ENCODE measurements at places on chromosomes 2 and 18.

DNA sequence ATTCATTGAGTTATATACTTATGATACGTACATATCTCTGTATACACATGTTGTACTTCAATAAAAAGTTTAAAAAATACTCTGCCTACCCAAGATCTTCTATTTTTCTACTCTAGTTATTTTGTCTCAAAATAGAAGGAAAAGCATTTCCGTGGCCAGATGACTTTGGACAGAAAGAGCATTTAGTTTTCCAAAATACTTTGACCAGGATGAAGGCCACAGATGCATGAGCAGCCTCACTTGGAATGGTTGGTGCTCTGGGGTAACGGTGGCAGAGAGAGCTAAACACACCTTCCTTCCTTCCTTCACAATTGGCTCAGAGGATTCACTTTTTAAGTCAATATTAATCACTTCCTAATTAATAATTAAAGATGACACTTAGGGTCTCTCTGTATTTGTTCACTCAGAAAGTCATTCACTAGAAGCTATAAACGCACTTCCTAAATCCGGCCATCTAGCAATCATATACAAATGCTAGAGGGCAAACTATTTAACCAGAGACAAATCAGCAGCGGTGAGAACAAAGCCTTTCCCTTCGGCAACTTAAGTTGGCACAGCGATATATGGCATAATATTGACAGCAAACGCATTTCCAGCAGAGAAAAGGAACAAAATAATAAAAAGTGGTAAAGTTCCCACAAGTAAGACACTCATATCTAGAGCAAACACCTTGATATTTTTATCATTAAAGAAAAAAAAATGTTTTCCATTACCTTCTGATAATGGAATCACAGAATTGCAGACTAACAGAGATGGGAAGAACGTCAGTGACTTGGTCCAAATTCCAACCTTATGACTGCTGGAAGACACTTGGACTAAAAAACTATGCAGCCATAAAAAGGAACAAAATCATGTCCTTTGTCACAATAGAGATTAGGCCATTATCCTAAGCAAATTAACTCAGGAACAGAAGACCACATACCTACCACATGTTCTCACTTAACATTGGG lies 55.9 kb upstream of the NARS1 start:
- no peak for DNase-seq

DNA sequence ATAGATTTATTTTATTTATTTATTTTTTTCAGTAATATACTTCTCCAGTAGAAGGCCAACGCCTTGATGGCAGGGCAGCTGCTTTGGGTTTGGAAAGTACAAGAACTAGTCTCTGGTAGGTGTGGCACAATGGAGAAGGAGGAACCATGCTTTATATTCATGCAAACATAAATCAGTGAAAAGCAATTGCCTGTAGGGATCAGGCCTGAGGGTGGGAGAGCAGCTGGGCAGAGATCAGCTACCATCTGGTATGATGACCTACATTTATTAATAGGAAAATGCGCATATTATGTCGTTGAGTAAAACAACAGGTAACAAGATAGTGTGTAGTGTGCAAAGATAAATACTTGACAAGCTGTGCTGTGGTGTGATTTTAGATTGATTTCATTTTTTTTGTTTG lies 120.4 kb upstream of the TLK1 start:
- no peak for DNase-seq

- no peak for DNase-seq
Measured at GRCh38 chr2:191176305-191176704, 25.5 kb upstream of the STAT4 start.

- DNase-seq = no peak
Measured at GRCh38 chr18:37476182-37476581, 89.4 kb downstream of the CELF4 start.

DNA sequence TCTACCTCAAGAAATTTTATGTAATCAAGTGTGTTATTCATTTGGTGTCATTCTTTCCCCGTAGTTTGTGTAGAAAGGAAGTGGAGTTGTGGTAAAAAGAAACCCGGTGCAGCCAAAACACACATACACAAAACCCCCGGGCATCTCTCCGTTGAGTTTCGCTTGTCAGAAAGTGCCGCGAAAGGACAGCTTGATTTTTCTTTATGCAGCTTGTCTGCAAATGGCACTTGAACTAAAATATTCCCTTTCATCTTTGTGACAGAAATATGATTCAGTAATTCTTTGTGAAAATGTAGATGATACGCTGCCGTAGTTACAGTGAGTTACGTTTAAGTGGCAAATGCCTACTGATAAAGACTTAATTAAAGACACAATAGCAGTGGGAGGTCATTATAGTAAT lies 268.8 kb upstream of the SPRED2 start:
- no peak for DNase-seq

- DNase-seq = no peak
Measured at GRCh38 chr2:203714112-203714511, 7.7 kb downstream of the CD28 start.

DNA sequence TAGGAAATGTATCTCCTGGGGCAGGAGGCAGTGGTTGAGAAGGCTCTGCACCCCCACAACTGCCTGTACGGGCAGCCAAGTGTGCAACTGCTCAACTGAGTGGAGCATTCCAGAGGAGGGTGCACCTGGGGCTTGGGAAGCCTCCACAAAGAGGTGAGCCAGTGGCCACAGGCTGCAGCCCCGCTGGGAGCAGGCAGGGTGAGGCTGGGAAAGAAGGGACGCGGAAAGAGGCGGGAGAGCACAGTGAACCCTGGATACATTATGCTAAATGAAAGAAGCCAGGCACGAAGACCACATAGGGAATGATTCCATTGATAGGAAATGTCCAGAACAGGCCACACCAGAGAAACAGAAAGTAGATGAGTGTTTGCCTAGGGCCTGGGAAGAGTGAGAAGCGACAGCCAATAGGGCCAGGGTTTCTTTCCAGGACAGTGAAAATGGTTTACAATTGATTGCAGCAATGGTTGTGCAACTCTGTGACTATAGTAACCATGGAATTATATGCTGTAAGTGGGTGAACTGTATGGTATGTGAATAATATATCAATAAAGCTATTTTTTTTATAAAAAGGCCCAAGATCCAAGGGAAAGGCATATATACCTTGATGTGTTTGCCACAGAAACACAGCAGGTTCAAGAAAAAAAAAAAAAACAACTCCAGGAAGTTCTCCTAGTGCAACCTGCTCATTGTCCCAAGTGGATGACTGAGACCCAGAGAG lies 82.4 kb downstream of the DDX1 start:
- DNase-seq = peak; percentile 38

DNA sequence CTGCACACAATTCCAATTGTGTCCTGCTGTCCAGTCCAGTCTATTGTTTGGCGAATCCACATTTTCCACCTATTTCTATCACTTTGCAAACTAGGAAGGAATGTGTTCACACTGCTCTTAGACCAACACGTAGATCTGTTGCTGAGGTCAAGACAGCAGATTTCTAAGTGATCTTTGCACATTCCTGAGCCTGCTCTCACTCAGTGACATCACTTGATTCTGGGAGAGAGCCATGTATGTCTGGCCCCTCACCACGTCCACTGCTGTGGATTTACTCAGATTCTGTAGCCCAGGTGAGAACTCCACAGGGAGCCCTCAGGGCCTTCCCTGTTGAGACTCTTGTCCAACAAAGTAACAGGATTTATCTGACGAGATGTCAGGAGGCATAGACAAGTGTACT lies 317.2 kb downstream of the TSN start:
- no peak for DNase-seq

GRCh38 chr2:33336036-33336625 lies 140.3 kb upstream of the RASGRP3 start:
- DNase-seq = no peak

GRCh38 chr18:23265682-23266399 lies 130.6 kb downstream of the CABLES1 start:
- no peak for DNase-seq

DNA sequence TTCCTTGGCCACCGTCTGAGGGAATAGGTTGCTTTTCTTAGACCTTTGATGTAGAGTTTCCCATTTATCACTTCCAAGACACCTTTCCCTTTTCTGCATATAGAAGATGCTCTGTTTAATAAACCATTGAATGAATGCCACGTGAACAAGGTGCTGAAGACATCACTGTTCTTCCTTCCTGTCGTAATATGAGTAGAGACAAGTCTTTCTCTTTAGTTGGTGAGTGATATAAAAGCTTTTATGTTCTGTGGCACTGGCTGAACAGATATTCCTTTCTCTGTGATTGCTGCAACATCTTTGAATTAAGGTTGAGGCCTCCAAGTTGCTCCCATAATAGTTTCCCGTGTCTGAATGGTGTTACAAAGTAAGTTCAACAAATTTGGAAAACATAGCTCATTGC lies 38.7 kb downstream of the TTC39C start:
- DNase-seq = no peak

DNA sequence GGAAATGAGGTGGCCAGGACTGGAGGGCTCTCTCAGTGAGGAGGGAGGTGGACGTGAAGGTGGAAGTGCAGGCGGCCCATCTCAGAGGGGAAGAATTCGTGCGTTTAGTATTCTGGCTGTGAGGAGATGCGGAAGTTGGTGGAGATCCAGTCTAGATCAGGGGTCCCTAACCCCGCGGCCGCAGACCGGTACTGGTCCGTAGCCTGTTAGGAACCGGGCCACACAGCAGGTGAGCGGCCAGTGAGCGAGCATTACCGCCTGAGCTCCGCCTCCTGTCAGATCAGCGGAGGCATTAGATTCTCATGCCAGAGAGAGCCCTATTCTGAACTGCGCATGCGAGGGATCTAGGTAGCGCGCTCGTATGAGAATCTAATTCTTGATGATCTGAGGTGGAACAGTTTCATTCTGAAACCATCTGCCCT lies 1.6 kb upstream of the FHOD3 start:
- no peak for DNase-seq

DNA sequence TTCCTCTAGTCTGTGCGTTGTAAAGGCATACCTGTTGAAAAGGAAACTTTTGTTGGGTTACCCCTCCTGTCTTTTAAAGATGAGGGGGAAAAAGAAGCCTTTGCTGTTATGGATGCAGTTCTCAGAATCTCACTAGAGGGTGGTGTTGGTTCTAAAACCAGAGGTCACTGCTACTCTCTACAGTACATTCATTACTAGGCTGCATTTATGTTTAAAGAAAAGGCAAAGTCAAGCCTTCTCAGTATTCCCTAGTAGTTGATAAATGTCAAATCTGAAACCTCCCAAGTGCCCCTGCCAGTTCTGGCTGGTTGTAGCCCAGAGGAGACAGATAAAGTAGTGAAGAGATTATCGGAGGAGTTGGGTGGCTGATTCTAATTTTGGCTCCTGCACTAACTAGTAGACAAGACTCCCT lies 1.4 kb upstream of the PLCL1 start:
- peak; percentile 20 for DNase-seq

GRCh38 chr2:176702131-176702530 lies 432.9 kb downstream of the MTX2 start:
- DNase-seq = no peak

DNA sequence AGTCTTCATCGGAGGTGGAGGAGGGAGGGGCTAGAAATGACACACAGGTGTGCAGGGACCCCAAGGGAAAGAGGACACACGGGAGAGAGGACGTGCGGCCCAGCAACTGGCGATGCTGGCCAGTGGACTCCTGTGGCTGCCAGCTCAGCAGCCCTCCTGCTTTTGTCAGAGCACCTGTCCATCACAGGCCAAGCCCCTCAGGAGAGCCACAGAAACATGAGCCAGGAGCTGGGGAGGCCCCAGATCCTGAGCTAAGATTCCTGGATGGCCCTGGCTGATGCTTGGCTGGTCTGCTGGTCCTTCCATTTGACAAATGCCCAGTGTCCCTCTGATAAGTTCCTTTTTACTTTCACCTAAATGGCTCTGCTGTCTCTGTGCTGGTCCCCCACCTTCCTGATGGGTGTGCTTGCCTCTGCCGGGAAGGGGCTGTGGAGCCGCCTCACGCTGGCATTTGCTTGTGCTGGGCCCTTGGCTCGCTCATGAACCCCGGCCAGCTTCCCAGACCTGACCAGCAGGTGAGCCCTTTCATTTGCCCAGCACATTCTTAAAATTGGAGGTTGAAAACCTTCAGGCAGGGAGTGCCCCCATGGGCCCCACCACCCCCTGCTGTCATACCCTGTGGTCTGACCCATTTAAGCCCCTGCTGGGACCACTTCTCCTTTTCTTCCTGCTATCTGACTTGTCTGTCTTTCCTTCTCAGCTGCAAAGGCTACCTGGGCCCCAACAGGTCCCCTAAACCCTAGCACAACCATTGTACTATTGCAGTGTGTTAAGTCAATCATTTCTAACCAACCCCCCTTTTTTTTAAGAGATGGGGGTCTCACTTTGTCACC lies 37.3 kb downstream of the CYP27C1 start:
- DNase-seq = no peak

- peak; percentile 64 for DNase-seq
Measured at GRCh38 chr2:53235836-53236582, 531.6 kb upstream of the CHAC2 start.

DNA sequence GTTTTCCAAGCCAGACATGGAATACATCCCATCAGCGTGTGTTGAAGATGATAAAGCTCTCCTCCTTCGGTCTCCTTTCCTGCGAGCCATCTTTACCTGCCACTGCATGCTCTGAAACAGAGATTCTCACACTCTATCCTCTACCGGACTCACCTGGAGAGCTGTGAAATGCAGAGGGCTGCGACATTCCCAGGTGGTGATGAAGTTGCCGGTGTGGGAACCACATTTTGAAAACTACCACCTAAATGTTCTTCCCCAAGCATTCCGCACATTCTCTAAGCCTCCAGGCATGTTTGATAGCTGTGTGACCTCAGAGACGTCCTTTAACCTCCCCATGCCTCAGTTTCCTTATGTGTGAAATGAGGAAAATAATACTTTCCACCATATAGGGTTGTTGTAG lies 226.2 kb upstream of the RAB6C start:
- DNase-seq = no peak

- no peak for DNase-seq
Measured at GRCh38 chr18:6659963-6660725, 69.4 kb upstream of the ARHGAP28 start.

GRCh38 chr2:126657148-126657635 lies 1.2 kb downstream of the GYPC start:
- DNase-seq = peak; percentile 62

DNA sequence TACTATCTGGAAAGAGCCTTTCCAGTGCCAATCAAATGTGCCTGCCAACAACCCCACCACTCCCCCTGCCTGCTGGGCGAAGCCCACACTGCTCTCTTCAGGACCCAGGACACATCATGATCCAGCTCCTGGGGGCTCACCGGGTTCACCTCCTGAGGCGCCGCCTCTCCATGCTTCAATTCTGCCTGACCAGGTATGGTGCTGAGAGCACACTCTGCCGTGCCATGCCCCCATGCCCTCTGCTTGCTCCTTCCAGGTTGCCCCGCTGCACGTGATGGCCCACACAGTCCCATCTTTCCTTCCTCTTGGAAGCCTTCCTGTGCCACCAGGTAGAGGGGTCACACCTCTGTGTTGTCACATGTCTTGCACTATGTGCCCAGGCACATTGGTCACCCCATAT lies 47.5 kb downstream of the ASB18 start:
- no peak for DNase-seq
